Stimulated activated CD4-positive, alpha-beta T cell treated with anti-CD3 and anti-CD28 coated beads, Interleukin-1b, Interleukin-23, amount 100 ng/mL, for 4 hours (primary cell): ENCODE measurements at places on chromosomes 4 and X.

- DNase-seq: no peak
These were observed 120.5 kb downstream of the ENPP6 start for GRCh38 chr4:184097241-184097605.

DNA sequence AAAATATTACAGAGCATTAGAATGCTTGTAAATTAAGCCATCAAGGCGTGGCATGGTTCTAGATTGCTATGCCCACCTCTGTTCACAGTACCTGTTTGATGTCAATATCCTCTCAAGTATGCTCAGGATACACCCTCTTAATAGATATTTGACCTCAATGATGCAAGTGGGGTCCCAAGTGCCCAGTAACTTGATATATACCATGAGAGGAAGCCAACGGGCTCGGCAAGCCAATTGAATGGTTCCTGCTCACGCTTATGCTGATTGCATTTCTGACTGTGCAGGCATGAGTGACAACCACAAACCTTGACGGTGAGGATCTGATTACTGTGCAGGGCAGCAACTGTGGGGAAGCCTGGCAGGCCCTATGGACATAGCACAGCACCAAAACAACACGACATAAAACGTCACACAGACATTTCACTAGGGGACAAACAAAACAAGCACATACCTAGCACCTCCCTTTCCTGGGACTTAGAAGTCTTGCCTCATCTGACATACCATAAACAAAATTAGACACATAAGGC, 179.1 kb upstream of the ETNPPL start:
- no peak for DNase-seq

DNA sequence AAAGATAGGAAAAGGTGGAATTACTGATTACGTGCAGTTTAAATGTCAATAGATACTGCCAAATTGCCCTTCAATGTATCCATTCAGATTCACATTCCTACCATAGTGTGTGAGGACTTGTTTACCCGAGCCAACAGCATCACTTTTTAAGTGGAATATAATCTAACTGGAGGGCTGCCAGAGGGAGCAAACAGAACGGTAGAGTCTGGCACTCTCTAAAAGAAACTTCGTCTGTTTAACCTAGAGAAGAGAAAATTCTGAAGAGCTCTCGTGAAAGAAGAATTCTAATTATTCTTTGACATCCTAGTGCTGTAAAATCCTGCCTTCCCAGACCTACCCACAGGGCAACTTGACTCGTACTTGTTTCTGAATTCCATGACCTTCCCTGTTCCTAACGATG, 23.2 kb downstream of the SMIM43 start:
- no peak for DNase-seq

- DNase-seq: no peak
These were observed 432.6 kb downstream of the INPP4B start for GRCh38 chr4:142413485-142413884.

DNA sequence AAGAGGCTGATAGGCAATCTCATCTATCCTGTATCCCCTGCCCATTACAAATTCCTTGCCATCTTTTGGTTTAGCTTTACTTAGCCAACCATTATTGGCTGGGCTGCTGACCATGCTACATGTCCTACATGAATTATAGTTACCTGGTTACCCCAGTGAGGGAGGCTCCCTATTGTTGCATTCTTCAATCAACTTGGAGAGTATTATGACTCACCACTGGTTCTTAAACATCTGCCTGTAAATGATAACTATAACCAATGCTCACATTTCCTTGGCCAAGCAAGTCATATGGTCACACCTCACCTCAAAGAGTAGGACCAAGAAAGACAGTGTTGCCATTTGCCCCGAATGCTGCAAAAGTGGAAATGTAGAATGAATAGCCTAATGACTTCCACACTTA, 297.6 kb downstream of the IL15 start:
- no peak for DNase-seq

DNA sequence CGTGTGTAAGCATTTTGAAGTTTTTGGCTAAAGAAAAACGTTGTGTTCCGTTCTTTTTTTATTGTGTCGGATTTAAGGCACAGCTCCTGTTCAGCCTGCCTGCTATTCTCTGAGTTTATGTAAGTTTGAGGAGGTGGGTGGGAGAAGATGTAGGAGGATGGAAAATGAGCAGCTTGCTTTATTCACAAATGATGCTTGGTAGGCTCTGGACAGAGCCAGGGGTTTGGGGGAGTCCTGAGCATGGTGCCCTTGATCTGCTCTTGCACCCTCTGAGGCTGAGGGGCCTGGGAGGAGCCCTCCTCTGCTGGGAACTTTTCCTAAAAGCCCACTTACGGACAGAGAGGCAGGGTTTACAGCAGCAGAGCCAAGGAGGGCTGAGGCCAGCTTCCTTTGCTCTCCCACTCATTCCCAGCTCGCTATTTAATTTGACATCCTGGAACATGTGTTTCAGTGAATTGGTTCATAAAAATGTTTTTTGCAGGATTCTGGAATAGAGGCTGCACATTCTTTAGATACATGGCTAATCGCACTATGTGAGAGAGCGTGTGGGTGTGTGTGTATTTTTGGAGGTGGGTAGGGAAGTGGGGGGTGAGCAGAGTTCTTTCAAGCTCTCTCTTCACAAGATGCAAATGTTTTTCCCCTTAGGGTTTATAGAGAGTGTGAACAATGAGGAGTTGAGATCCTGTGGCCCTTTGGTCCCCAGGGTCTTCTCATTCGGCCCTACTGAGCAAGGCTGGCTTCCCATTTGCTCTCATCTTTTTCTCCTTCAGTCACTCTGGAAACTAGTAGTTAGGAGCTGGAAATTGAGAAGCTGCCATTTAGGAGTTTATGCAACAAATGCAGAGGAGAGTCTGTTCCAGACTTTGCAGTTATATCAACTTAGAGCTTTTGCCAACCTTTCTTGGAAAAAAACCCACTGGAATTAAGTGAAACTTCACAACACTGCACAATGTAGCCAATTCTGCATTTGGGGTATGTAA, 32.1 kb downstream of the TMEM131L start:
- no peak for DNase-seq

DNA sequence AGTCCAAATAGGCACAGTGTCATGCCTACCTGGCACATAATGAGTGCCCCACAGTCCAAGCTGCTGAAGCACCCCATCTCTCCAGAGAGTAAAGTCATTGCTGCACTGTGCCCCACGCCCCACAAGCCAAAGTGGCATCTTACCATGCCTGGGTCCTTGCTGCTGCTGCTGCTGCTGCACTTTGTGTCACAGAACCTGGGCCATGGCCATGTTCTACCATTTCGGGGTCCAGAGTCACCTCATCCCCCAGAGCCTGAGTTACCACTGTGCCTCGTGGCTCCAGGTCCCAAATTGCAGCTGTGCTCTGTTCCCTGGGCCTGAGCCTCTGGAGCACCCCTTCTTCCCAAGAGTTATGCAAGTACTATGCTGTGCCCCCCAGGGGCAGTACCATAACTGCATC, 40.5 kb downstream of the SLC10A7 start:
- DNase-seq: no peak

GRCh38 chr4:70728091-70728490, 6.3 kb downstream of the RUFY3 start:
- DNase-seq: no peak

- no peak for DNase-seq
These were observed 84.9 kb downstream of the DMD start for GRCh38 chrX:33126469-33126868.
